ENCODE measurements at places on chromosomes 1 and 21.

GRCh38 chr1:89516055-89516454 is 8.6 kb upstream of the LRRC8B start:
- no peak for DNase-seq

GRCh38 chr1:171833091-171833825 is 8.0 kb upstream of the DNM3 start:
- no peak for DNase-seq

DNA sequence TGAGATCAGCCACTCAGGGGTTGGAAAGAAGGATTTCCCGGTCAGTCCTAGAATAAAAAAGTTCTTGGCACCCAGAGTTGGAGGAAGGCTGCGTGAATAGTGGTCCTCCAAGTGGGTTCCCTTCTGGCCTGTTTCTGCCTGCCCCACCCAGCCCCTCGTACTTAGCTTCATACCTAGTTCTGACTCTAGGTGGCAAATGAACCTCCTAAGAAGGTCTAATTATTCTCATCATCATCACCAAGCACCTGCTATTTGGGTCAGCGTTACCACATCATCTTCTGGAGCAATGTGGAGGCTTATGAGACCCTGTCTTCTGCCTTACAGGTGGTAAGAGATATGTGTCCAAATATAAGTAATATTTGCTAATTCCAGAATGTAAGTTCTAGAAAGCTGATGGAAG is 35.9 kb upstream of the NFASC start:
- DNase-seq, result no peak

DNA sequence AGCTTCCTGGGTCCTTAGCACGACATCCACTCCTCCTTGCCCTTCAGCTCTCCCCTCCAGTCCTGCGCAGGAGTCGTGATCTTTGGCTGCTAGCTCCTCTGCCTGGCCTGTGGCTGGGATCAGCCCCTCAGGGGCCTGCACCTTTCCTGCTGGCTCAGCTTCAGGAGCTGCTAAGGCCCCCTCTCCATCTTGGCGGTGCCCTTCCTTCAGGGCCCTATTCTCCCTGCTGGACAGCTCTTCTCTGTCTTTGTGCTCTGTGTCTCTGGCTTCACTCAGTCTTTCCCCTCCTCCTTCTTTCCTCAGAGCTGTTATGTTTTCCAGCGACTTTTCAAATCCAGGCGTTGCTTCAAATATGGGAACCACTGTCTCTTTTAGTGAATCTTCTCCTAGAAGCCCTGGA is 59.5 kb upstream of the LRRC53 start:
- no peak for DNase-seq

DNA sequence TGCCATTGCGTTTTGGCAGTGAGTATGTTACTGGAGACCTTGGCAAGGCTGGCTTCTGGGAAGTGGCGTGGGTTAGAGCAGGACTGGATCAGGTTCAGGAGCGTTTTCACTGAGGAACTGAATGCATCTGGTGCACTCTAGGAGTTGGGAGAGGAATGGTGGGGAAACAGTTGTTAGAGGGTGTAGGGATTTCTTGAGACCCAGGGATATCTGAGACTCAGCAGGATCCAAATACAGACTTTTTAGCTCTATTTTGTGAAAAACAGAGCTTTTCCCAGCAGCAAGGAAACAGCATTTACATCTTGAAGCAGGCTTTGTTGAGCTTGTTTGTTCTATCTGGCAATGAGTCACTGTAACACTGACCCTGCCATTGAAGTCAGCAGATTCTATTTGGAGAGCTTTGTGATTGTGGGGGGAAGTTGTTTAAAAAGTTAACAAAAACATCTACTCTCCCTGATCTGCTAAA is 56.9 kb upstream of the NRIP1 start:
- no peak for DNase-seq

GRCh38 chr1:205241366-205242030 is 13.8 kb downstream of the TMCC2 start:
- DNase-seq, result no peak

GRCh38 chr1:226964611-226965486 is 24.8 kb downstream of the COQ8A start:
- DNase-seq, result no peak

- no peak for DNase-seq
Measured at GRCh38 chr21:36788120-36788638, 89.3 kb downstream of the SIM2 start.

DNA sequence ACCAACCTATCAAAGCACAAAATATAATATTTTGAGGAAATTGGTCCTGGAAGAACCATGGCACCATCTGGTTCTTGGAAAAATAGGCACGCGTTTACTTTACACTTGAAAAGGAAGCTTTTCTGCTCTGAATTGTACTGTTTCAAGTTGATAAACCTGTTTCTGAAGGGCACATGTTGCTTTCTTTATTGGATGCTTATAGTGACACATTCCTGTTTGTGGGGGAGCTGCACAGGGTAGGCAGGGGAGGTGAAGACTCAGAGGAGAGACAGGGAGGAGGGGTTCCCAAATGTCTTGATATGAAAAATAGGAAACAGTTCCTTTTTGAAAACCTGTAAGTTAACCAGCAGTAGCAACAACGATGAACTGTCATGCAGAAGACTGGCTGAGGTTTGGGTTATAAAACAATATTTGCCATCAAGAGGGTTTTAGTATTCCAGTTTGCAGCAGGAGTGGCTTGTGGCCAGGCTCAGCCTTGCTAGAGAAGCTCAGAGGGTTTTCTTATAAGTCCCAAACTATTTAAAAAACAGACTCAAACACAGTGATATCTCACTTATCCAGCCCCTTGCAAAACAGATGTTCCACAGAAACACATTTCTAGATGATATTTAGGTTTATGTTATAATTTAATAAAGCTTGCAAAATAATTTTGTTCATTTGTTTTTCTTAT is 127.0 kb upstream of the MROH9 start:
- no peak for DNase-seq

GRCh38 chr21:44531606-44532564 is 8.1 kb downstream of the KRTAP10-1 start:
- DNase-seq, result no peak

DNA sequence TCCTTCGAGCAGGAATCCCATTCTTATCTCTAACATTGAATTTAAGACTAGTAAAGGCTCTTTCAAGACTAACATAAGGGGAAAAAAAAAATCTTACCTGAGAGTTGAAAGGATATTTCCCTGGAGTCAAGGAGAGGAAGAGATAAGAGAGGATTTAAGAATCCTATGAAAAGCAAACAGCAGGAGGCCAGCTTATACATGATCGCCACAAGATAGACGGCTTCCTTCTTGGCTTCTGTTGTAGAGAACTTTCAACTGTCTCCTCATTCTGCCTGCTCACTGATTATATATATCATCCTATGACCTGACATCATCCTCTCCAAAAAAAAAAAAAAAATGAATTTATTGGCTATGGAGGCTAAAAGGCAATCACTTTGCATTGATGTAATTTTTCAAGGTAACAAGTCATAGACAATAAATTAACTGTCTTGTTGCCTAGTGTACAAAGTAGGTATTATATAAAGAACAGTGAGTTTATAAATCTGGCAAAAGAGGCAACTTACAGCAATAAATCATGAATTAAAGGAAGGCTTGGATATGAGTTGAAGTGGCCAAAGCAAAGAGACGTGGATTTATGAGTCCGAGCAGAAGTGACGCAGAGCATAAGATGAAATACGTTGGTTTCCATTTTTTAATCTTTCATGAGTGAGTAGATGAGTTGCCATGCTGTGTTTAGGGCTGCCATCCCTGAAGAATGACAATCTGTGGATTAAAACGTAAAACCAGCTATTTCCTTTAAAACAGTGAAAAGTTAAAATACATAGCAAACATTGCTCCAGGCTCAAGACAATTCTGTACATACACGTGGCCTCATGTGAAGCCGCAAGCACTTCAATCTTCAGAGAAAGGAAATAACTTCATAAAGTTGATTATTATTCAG is at the start of gene UTS2:
Gene UTS2 (minus strand): TSS at position 262 of the 880 bp plus-strand sequence. CDS start 62 bp downstream, at position 200.
- DNase-seq, result no peak

GRCh38 chr1:58287894-58288623 is 258.5 kb downstream of the OMA1 start:
- DNase-seq, result no peak

DNA sequence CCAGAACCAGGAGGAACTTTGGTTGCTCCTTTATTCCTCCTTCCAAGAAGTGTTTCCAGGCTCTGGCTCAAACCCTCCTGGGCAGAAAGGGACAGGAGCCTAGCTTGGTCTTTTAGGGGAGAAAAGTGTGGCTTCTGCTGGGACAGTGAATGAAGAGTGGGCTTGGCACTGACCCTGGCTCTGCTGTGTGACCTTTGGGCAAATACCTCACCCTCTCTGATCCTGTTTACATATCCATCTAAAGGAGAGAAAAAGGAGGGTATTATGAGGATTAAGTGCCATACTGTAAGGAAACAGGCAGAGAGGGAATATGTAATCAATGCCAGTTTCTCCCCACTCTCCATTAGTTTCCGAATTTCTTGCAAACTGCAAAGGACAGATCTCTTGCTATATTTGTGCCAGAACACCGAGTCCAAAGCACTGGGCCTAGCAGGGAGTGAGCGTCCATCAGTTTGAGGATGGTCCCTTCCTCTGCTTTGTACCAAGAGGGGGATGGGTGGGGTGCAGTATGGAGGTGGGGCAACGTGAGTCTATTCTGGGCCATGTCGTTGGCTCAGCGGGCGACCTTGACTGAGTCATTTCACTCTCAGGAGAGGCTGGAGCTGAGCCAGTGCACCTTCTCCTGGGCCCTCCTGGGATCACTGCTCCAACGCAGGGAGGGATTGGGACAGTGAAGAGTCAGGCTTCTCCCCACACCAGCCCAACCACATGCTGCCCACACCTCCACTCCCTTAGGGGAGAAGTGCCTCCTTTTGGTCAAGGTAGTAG is 38.4 kb downstream of the IGSF21 start:
- DNase-seq, result no peak

DNA sequence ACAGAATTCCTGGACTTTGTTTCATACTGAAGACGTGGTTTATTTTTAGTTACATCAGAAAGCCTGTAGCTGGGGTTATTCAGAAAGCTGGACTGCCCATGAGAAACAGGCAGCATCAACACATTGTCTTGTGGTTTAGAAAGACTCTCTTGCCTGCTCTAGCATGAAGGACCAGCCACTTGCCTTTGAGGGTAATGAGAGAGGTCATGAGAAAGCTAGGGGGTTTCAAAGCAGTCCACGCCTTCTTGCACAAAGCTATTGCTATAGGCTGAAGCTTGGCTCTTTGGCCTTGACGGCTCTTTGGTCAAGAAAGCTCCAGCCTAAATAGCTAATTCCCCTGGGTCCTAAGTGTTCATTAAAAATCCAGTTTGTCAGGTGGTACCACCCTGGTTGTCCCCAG is 208.1 kb downstream of the PRDM2 start:
- no peak for DNase-seq

- no peak for DNase-seq
Measured at GRCh38 chr21:41581592-41582228, 73.8 kb upstream of the TMPRSS2 start.

- no peak for DNase-seq
Measured at GRCh38 chr1:245160288-245160687, 5.5 kb downstream of the KIF26B start.

GRCh38 chr1:119372503-119373086 is 4.0 kb downstream of the HAO2 start:
- DNase-seq, result no peak

- peak; percentile 65 for DNase-seq
Measured at GRCh38 chr1:44036409-44037139, 5.3 kb upstream of the SLC6A9 start.

GRCh38 chr1:150553392-150554085 is 4.3 kb downstream of the ADAMTSL4 start:
- DNase-seq, result no peak

DNA sequence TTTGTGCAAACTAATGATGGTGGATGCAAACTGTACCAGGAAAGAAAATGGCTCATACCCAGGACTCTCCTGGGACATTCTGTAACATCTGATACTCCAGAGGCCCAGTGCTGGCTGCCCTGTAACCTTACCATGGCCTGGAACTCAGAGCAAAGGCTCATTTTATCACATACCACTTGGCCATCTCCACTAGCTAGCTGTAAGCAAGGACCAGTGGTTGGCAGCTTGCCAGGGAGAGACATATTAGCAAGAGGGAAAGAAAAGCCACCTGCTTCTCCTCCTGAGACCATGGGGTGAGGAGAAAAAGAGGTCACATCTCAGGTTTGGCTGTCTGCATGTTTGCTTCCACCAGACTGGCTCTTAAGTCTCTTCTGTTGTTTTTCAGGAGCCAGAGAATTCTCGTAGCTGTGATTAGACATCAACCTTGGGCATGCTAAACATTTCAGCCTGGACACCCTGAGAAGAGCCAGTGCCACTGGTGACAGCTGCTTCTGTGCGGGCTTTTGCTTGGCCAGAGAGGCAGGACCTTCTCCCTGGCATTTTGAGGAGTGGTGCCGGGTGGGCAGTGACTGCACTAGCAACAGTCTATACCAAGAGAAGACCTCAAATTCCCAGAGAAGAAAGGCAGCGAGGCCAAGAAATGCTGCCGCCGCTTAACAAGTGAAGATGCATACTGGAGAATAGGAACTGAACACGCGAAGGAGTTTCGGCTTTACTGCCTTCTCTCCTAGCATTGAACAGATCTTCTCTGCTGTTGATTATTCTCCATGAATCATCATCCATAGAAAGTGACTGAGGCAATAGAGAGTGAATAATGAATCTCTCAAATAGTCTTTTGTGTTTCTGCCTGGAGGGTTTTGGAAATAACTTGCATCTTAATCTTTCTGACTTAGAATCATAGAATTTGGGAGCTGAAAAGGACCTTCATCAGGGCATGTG is 6.7 kb upstream of the INKA2 start:
- no peak for DNase-seq

DNA sequence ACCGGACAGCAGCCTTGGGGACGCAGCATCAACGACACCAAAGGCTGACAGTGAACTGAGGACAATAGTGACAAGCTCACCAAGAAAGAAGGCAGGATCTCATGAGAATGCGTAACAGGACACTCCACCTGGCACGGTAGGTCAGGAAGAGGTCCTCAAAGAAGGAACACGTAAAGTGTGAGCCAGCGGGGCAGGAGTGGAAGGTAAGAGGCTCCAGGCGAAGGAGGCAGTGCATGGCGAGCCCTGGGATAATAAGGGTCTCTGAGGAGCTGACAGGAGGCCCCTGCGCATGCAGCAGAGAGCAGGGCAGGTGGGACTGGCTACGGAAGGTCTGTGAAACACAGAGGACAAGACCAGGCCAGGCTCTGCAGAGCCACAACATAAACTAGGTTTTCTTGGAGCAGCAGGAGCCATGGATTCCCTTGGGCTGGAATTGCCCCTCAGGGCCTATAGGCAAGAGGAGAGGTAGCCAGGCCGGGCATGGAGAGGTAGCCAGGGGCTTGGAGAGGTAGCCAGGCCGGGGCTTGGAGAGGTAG is 8.2 kb downstream of the LSS start:
- DNase-seq, result no peak

DNA sequence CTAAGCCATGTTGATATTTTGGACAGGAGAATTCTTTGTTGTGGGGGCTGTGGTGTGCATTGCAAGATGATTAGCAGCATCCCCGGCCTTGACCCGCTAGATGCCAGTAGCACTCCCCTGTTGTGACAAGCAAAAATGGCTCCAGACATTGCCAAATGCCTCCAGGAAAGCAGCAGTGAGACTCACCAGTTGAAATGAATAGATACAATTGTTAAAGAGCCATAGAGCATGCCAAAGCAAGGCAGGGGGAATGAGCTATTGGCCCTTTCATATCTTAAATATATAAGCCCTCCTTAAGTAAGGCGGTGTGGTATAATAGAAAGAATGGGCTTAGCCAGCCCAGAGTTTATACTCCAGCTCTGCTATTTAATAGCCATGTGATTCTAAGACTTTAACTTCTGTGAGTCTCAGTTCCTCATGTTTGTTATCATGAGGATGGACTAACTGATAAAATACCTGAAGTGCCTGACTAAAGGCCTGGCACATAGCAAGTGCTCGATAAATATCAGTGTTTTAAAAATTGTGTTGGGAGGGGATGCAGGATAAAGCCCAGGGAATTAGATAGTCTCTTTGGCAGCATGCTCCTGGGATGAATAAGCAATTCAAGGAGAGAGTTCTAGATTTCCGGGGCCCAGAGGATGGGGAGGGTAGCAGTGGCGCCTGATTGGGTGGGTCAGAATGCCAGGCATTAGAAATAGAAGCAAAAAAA is 21.1 kb upstream of the RGS4 start:
- DNase-seq, result peak; percentile 37

All from amniotic stem cell (primary cell).